ENCODE measurements at places on chromosomes 12 and 14.

DNA sequence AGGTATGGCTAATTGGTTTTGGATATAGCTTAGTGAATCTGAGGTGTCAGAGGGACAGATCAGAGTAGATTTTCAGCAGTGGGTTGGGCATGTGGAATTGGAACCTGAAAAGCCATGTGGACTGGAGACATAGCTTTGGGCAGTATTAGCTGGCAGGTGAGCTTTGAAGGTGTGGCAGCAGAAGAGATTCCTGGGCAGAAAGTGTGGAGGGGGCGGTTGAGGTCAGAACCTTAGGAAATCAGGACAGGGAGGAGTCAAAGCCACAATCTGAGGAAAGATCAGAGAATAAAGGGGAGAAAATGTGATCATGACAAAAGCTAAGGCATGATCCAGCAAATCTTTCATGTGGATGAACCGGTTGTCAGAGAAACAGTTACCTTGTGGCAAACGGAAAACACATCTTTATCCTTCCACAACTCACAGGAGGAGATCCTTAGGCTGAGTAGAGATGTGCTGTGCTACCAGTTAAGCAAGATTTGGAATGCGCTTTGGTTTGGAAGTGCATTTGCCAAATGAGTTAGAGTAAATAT lies 56.4 kb downstream of the PTGER2 start:
- DNase-seq, result no peak

DNA sequence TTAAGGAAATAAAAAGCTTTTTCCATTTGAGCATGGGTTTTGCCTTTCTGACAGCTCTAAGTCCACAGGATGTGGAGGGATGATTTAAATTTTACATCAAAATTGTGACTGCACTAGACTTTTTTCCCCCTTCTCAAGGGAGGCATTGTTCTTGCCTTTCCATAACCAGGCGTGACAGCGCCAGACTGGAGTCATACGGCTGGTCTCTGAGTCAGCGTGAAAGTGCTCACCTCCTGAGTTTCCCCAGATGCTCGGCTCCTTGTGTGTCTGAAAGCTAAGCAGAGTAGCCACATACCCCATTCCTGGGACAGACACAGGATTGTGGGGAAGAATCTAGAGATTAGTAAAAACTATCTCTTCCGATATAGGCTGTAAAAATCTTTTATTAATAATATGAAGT lies 43.1 kb downstream of the SOX5 start:
- no peak for DNase-seq

DNA sequence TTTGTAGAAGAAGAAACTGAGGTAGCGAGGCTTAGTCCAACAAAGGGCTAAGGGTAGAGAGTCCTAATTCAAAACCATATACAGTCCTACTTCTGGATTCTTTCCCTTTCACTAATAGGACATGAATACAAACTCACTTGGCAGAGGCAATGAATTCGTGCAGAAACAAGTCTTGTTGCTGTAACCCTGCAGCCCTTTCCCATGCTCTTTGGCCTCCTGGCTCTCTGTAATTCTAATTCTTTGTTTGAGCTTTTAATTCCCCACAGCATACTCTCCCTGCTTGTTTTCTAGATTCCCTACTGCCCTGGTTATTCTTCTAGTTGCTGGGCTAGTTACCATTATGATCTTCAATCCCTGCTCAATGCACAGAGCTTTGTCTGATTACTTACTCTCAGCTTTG lies 381.4 kb downstream of the ETNK1 start:
- DNase-seq, result no peak

DNA sequence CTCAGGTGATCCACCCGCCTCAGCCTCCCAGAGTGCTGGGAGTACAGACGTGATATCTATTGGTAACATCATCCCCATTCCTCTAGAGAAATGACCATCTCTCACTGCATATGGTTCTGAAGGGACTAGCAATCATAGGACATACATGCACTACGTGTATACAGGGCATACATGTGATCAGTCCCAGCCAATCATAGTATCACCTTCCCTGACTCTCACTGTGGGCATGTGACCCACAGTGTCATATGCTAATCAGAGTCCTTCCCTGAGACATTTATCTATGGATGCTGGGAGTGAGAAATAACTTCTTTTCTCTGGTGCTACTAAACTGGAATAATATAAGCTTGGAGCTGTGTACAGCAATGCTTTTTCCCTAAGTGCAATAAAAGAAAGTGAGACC lies 12.1 kb upstream of the FBXW8 start:
- DNase-seq, result no peak

DNA sequence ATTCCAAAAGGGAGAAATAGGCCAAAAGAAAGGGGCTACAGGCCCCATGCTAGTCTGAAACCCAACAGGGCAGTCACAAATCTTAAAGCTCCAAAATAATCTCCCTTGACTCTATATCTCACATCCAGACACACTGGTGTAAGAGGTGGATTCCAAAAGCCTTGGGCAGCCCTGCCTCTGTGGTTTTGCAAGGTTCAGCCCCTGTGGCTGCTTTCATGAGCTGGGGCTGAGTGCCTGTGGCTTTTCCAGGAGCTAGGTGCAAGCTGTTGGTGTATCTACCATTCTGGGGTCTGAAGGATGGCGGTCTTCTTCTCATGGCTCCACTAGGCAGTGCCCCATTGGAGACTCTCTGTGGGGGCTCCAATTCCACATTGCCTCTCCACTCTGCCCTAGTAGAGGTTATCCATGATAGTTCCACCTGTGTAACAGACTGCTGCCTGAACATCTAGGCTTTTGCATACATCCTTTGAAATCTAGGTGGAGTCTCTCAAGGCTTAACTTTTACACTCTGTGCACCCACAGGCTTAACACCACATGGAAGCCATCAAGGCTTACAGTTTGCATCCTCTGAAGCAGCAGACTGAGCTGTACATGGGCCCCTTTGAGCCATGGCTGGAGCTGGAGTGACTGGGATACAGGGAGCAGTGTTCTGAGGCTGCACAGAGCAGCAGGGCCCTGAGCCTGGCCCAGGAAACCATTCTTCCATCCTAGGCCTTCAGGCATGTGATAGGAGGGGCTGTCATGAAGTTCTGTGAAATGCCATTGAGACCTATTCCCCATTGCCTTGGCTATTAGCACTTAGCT lies 66.5 kb upstream of the ABCD2 start:
- no peak for DNase-seq

DNA sequence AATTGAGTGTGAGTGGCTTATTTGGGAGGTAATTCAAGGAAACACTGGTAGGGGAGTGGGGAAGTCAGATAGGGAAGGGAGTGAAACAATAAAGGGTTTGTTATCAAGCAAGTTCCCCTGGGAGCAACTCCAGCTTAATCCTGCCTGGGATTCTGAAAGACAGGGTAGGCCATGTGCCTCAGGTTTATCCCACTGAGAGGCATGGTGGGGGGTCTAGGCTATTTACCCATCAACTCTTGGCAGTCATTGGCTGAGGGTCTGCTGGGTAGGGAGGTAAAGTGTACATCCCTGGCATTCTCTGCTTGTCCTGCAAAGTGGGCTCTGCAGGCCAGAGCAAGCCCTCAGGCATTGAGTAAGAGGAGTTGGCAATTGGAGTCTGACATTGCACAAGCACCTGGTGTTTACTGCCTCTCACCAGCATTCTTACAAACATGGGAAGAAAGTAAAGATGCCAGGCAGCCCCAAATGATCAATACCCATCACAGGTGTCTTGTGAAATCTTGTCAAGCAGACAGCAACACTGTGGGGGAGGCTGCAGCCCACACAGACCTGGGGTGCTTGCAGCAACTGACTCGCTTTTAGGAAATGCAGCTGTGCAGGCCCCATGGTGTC lies 169.3 kb downstream of the KTN1 start:
- DNase-seq, result peak; percentile 8

DNA sequence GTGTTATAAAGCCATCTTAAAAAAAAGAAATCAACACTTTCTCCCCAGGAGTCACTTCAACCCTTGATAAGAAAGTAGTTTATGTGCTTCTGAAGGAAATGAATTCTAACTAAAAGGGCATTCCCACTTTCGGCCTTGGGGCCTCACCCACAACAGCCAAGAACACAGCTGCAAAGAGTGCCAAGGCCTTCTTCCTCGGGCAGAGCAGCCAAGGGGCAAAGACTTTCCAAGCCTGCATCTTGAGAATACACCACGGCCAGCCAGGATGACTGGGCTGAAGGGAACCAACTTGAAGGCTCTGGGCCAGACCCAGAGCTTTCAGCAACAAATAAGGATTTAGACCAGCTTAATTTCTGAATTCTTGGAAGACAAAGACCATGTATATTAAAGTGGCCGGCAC lies 60.4 kb upstream of the FOXN3 start:
- DNase-seq, result no peak

DNA sequence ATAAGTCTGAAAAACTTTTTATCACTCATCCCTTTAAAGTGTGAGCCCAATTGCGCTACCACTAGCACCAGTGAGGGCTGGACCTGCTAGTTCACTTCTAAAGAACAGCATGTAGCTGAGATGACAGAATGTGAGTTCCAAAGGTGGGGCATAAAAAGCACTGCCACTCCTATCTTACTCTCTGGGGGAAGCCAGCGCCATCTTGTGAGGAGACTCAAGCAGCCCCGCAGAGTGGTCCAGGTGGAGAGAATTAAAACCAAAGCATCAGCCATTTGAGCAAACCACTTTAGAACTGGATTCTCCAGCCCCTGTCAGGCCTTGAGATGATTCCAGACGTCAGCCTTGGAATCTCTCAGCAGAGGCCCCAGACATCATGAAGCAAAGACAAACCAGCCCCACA lies 39.9 kb downstream of the TMEM132D start:
- DNase-seq, result no peak

DNA sequence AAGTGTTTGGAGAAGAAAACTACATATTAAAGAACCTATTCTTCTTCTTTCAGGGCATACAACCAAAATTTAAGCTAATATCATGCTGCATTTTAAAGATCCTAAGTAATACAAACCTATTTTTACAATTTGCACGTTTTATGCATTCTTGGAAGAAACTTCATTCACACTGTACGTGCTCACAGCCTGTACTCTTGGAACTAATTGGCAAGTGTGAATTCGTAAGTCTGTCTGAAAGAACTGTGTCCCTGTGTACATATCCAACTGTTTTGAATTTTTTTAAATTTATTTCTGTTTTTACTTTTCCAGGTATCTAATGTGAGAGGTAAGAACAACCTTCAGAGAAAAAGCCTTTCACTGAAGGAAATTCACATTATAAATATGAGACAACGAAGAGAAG lies 347.0 kb downstream of the MDGA2 start:
- DNase-seq, result no peak

GRCh38 chr12:66190519-66191370 lies 1.7 kb downstream of the IRAK3 start:
- peak; percentile 11 for DNase-seq

DNA sequence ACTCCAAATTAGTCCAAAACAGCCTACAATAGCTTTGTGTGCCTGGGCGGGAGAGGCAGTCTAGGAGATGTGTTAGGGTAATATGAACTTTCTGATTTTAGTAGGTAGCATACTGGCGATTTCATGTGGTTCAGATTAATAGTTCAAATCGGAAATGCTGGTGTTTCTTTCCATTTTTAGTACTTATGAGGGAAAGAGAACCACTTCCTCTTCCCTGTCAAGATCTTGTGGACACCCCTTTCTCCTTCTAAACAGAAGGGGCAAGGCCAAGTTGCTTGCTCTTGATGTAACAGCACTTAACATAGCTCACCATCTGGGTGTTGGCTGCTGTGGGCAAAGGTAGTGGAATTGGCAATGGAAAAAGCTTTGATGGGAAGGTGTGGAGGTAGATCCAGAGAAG lies 32.2 kb upstream of the IGF1 start:
- DNase-seq, result no peak

DNA sequence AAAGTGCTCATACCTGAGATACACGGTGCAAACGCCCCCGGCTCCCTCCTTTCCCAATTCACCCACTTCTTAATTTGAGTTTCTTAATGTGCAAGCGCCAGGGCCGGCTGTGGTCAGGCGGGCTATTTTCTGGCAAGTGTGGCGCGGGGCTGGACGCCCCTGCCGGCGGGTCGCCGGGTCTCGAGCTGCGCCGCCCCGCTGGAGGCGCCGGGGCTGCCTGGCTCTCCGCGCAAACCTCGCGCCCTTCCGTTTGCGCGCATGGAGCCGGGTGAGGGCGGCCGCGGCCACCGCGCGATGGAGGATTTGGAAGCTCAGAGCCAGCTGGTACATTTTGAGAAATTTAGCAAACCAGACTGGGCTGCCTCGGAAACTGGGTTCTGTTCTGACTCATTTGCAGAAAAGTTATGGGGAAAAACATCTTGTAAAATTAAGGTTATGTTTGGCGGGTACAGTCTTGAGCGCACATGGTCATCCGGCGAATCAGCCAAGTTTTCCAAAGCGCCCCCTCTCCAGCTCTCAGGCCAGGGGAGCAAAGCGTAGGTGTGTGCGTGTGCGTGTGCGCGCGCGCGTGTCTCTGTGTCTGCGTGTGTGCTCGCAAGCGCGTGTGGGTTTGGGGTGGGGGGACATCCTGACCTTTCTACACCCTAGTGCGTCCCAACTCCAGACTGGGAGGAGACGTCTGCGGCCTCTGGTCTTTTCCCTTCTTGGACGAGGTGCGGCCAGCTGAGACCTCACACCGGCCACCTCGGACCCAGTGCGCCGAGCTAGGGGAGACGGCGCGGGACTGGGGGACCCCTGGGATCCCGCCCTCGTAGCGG lies 6.5 kb upstream of the OTX2 start:
- DNase-seq, result no peak

- DNase-seq, result no peak
These were observed 114.4 kb downstream of the SPTSSA start for GRCh38 chr14:34347683-34348082.

- no peak for DNase-seq
These were observed 10.6 kb downstream of the SVOP start for GRCh38 chr12:109010259-109010658.

GRCh38 chr12:67456431-67456901 lies 187.3 kb downstream of the CAND1 start:
- peak; percentile 85 for DNase-seq

GRCh38 chr12:74537126-74537706 lies 419 bp upstream of the ATXN7L3B start:
- DNase-seq, result peak; percentile 16

GRCh38 chr14:77197988-77198387 lies 16.4 kb downstream of the TMEM63C start:
- no peak for DNase-seq

DNA sequence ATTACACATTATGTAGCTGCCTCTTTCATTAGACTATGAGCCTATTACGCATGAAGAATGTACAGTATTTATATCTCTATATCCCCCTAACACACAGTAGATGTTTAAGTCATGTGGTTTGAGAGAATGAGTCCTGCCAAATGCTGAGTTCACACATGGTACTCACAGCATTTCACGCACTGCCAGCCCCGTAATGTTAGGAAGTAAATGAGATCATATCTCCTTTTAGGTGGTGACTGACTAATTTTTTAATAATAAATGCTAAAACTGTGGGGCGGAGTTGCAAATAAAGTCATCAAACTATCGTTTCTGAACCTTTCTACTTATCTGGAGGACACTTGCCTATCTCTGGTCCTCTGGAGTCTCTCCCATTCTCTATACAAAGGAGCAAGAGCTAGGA lies 343.8 kb downstream of the ADAMTS20 start:
- DNase-seq, result peak; percentile 12
